ENCODE measurements at places on chromosomes 2 and 18.
A peak's percentile ranks its signal among the peaks of the same experiment; 100 is the strongest.

DNA sequence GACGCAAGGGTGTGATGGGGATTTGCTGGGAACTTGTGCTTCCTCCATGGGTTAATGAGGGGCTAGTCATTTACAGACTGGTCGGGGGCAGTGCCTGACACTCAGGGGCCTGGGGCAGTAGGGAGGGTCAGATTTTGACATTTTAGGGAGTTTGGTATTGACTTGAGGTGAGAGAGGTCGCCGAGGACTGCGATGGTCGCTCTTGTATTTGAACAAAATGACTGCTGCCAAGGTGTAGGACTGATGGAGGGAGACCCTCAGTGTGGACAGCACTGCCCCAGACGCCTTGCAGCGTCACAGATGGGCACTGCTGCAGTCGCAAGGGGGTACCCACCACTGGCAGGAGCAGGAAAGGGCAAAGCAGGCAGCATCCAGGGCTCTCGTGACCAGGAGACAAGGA, 182.9 kb downstream of the RTP5 start:
- no peak for DNase-seq

DNA sequence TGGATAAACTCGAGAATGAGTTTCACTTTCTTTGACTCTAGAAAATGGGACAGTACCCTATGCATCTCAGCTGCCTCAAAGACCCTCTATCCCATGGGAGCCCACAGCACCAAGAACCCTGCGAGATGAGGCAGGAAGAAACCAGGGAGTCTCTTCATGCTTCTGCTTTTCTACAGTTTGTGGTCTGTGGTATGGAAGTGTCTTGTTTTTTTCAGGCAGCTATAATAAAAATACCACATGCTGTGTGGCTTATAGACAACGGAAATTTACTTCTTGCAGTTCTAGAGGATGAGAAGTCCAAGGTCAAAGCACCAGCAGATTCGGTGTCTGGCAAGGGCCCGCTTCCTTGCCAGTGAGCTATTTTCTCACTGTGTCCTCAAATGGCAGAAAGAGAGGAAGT, 257.9 kb downstream of the SUCLG1 start:
- no peak for DNase-seq

DNA sequence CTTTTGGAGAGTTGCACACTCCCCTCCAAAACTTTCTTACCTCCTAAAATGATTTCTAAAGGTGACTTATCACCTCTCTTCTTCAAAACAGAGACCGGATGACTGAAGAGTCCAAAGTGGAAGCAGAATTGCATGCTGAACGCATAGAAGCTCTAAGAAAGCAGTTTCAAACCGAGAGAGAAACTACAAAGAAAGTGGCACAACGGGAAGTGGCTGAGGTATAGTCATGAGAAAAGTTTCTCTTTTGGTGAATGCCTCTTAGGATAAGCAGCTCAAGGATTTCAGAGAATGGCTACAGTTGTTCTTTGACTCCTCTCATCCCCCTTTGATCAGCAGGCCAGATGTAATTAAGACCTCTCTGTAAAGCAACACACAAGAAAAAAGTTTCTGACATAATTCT, 73.6 kb downstream of the GTF3C3 start:
- DNase-seq: no peak

DNA sequence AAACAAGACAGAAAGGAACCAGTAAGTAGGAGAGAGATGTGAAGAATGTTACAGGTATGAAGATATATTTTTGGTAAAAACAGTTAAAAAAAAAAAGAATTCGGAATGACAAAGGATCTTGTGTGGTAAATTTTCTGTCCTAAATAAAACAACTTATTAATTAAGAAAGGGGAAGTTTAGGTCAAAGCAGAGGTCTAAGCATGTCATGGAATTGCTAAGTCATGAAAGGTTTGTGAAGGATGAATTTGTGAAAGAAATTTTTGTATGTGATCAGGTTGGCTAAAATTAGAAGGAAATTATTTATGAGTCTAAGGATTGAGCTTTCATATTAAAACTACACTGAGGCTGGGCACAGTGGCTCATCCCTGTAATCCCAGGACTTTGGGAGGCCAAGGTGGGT, 11.1 kb upstream of the ALPG start:
- no peak for DNase-seq

DNA sequence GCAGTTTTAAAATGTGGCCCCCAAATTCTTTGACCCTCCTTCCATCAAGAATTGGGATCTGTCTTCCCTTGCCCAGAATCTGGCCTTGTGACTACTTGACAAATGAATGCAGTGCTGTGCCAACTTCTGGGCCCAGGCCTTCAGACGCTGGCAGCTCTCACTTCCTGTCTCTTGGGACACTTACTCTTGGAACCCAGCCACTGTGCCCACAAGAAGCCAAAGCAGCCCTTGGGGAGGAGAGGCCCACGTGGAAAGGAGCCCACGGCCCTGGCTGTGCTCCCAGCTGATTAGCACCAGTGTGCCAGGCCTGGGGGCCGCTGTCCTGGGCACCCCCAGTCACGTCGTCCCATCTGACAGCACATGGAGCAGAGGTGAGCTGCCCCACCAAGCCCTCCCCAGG, 56.6 kb downstream of the RPL37A start:
- DNase-seq: peak; percentile 84

DNA sequence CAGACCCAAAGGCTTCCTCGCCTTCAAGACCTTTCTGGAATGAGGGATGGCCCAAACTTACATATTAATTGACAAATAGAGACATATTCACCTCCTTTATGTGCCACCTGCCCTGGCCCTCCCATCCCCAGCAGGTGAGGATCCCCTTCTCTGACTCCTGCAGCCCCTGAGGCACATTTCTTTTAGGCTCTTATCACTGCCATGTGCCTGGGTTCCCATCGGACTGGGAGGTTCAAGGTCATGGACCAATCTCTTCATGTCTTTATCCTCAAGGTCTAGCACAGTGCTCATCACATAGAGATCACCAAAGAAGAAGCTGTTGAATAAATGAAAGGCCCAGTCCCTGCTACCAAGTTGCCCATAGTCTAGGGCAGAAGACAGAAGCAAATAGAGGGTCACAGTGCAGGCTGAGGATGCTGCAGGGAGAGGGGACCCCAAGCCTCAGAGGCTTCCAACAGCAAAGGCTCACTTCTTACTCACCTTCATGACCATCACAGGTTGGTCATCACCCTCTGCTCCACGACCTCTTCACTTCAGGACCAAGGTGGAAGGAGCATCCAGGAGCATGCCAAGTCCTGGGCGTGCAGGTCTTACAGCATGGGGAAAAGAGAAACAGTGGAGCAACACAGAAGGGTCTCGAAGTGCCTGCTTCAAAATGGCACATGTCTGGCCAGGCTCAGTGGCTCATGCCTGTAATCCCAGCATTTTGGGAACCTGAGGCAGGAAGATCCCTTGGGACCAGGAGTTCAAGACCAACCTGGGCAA, 193.9 kb downstream of the SMAD2 start:
- no peak for DNase-seq

DNA sequence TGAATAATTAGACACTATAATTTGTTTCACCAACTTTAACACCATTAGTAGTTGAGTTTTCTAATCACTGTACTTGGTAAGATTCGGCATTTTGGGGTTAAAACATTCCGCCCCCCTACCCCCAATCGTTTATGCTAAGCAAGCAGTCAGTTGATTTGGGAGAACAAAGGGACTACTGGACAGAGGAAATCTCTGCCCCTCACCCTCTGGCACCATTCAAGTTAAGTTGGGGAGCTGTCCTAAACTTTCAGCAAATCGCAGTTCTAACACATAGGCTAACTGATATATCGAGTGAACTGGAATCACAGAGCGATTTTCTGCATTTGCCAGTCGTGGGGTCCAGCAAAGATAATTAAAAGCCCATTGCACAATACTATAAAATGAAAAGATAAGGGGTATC, 5.6 kb downstream of the KLF7 start:
- no peak for DNase-seq

GRCh38 chr2:111919794-111920608, 21.6 kb downstream of the MERTK start:
- no peak for DNase-seq

DNA sequence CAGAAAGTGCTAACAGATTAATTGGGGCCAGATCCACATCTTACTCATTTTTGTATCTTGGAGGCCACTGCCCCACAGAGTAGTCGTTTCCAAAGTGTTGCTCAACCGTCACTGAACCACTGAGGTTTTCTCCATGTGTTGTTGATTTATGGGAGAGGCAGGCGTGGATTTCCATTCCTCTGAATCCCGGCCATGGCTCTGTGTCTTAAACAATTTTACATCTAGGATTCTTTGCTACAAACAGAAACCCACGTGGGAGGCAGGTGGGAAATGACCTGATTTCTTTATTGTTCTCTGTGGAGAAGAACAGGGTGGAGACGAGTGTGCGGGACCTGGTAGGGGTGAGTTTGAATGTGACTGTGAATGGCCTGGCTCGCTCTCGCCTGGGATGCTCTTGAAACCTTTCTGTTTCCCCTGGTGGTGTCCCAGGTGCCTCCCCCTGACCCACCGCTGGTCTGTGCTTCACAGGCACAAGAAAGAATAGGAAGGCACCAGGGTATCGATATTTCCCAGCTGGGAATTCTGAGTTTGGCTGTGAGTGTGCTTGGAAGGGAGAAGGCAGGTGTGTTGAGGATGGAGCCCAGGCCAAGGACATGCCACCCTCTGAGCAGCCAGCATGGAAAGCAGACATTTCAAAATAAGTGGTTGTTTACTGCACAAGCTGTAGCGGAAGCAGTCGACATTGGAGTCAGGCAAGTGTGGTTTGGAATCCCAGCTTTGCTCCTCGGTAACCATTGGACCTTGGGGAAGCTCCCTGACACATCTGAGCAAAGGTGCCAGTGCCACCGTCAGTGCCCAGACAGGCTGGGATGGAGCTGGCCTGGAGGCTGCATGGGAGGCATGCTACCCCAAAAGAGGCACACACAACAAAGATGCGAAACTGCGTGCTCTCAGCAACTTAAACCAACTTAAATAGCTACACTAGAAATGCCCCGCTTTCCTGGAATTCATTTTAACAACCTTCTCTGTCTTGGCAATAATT, 50.0 kb downstream of the LPIN1 start:
- DNase-seq: no peak

DNA sequence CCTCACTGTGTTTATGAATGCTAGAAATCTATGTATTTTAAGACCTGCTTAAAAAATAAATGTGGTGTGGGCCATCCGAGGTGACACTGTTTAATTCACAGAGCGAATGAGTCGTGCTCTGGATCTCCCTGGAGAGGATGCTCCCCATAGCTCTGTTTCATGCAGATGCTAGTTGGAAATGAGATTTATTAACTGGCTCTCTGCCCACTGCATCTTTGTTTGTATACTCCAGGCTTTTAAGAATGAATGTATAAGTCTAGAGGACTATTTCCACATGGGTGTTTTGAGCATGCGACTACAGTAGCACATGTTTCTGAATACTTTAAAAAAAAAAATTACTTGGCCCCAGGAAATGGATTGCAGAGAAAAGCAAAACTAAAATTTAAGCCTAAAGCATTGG, 3.9 kb downstream of the MAPRE2 start:
- DNase-seq: no peak

GRCh38 chr18:77811503-77811902, 561.9 kb downstream of the GALR1 start:
- no peak for DNase-seq

- peak; percentile 14 for DNase-seq
Observed at GRCh38 chr2:131115752-131116151, 10.6 kb downstream of the PLEKHB2 start.

DNA sequence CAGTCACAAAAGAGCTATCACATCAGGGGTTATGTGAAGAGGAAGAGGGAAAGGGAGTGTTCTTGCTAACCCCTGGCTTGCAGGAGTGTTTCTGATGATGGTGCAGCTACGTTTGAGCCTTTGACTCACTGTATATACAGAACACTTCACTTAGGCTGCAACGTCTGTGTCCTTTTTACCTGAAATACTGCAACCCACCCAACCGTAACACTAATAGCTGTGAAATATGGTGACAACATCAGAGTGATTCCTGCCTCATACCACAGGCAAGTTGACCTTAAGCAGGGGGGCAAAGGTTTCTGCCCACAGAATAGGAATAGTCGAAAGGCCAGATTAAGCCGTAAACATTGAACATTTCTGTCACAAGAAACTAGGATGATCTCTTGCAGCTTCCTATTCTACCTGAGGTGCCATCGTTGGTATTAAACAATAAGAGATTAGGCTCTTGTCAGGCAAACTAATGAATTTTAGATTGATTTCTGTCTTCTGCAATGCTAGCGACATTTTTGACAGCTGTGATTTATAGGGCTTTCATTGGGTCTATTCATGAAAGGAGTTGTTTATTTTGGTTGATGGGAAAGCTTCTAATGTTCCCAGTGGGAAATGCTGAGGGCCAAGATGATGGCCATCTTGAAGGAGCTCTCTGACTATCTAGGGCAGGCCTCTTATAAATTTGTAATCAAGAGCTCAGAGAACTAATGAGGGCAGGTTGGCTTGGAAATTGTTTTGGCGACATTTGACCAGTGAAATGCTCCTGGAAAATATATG, 316.8 kb downstream of the PIK3C3 start:
- no peak for DNase-seq

DNA sequence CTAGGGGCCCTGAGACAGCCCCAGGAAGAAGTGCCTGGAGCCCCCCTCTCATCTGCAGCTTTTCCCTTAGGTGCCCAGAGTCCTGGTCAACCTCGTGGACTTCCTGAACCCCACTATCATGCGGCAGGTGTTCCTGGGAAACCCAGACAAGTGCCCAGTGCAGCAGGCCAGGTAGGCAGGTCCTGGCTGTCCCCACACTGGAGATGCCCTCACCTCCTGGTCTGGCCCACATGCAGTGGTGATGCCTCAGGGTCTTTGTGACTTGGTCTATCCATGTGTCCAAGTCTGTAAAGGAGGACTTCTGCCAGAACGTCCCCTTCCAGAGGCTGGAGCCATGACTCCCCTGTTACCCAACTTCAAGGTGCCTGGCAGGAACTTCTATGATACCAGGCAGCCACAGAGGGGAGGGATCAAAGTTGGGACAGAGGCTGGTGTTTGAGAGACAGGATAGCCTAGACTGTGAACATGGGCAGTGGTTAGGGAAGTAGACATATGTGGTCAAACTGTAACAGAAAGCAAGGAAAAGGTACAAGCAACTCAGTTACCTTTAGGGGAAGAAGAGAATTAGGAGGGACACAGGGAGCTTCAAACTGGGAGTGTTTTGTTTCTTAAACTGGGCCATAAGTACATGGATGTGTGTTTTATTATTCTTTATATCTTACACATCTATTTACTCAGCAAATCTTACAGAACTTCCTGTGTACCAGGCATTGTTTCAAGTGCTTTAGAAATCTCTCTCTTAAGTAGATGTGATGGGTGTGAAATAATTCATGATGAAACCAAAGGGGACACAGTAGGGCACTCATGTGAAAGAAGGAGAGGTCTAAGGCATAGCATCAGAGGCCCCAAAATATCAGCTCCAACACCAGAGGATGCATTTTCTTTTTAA, 107.1 kb downstream of the PLB1 start:
- DNase-seq: no peak

GRCh38 chr2:47405757-47406156, 2.8 kb downstream of the MSH2 start:
- no peak for DNase-seq

- no peak for DNase-seq
Observed at GRCh38 chr2:217091531-217091930, 231.7 kb upstream of the TNP1 start.

GRCh38 chr2:98917031-98917471, 19.0 kb downstream of the CRACDL start:
- peak; percentile 95 for DNase-seq

GRCh38 chr2:168185583-168186274, 61.7 kb downstream of the STK39 start:
- no peak for DNase-seq
